Activated CD8-positive, alpha-beta T cell treated with anti-CD3 and anti-CD28 coated beads for 36 hours (primary cell): ENCODE measurements at places on chromosomes 11 and 22.

DNA sequence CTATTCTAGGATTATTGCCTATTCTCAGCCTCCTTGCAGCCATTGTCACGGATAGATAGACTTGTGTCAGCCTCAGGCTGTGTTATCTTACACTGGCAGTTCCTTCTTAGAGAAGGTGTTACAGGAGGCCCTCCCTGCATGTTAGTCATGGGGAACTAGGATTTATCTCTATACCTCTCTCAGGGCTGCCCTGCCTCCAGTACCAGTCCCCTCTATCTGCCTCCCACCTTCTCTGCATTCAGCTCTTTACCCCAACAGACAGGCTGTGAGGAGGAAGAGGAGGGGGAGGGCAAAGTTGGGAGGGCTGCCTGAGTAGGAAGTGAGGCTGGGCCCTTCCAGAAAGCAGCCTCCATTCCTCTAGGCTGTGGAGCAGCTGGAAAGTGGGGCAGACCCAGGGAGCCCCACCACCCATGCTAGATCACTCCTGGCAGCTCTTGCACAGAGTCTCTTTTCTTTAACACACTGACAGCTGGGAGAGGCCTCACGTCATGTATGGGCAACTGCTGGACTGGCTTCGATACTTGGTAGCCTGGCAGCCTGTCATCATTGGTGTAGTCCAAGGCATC is 2.9 kb upstream of the IL18BP start:
- DNase-seq, result no peak
- H3K36me3 ChIP-seq, result peaks cover 13% of the 10 kb centered on the region
- no peak overlapping the region for H3K4me3 ChIP-seq
- H3K27me3 ChIP-seq, result no peaks in the 10 kb centered on the region

DNA sequence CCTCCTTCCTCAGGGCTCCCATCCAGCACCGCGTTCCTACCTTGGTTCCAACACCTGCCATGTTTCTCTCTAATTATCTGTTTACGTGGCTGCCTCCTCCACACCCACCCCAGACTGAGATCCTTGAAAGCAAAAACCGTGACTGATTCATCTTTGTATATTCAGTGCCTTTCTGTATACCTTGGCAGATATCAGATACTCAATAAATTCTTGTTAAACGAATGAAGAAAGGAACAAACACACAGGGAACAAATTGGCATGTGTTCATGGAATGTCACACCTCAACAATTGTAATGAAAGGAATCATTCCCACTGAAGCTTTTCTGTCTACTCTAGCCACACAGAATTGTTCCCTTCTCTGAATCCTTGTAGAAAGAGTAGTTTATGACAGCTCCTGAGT is 20.4 kb upstream of the LRRC55 start:
- DNase-seq, result no peak
- no peaks in the 10 kb centered on the region for H3K36me3 ChIP-seq
- no peak overlapping the region for H3K4me3 ChIP-seq
- no peaks in the 10 kb centered on the region for H3K4me1 ChIP-seq
- H3K27me3 ChIP-seq, result peaks cover 24% of the 10 kb centered on the region
- no peak overlapping the region for H3K27ac ChIP-seq

DNA sequence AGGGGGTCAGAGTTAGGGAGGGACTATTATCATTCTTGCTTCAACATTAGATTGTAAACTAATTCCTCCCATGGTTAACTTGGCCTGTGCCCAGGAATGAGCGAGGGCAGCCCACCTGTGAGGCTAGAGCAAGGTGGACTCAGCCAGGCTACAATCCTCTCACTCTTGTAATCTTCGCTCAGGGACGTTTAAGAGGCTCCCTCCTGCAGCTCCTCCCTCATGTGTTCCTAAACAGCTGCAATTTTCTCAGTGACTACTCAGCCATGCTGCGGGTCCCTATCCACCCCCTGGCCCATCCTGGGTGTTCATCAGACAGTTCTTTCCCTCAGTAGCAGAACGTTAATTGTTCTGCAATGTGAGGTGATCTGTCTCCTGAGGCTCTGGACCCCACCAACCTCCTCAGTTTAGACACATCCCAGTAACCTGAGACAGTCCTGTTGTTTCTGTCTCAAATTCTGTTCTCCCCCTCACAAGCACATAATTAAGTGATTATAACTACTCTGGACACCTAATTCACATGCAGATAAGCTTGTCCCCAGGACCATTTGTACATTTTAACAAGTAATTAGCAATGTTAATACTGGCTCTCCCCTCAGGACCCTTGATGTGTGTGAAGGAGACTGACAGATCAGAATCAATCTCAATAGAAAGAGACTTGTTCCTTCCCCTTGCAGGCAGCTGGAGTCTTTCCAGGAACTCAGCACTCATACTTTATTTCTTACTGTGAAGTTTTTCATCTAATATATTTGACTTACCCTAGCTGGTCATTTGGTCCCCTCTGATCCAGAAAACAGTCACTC is 337.2 kb upstream of the B3GAT1 start:
- no peaks in the 10 kb centered on the region for H3K4me1 ChIP-seq
- H3K27me3 ChIP-seq, result no peaks in the 10 kb centered on the region
- no peak overlapping the region for H3K4me3 ChIP-seq
- H3K27ac ChIP-seq, result no peak overlapping the region
- H3K36me3 ChIP-seq, result no peaks in the 10 kb centered on the region

DNA sequence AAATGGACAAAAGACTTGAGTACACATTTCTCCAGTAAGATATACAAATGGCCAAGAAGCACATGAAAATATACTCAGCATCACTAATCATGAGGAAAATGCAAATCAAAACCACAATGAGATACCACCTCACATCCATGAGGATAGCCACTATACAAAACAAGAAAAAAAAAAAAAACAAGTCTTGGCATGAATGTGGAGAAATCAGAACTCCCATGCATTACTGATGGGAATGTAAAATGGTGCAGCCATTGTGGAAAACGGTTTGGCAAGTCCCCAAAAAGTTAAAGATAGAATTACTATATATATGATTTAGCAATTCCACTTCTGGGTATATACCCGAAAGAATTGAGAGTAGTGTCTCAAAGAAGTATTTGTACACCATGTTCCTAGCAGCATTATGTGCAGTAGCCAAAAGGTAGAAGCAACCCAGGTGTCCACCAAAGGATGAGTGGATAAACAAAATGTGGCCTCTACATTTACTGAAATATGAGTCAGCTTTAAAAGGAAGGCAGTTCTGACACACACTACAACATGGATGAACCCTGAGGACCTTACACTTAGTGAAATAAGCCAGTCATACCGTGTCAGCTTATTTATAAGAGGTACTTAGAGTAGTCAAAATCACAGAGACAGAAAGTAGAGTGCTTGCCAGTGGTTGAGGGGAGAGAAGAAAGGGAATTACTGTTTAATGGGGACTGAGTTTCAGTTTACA is 146.3 kb downstream of the WNT7B start:
- no peak overlapping the region for H3K27ac ChIP-seq
